Activated gamma-delta T cell treated with Interleukin-2 at 50 U/mL for 16 hours (primary cell): ENCODE measurements at places on chromosomes 2 and 18.

DNA sequence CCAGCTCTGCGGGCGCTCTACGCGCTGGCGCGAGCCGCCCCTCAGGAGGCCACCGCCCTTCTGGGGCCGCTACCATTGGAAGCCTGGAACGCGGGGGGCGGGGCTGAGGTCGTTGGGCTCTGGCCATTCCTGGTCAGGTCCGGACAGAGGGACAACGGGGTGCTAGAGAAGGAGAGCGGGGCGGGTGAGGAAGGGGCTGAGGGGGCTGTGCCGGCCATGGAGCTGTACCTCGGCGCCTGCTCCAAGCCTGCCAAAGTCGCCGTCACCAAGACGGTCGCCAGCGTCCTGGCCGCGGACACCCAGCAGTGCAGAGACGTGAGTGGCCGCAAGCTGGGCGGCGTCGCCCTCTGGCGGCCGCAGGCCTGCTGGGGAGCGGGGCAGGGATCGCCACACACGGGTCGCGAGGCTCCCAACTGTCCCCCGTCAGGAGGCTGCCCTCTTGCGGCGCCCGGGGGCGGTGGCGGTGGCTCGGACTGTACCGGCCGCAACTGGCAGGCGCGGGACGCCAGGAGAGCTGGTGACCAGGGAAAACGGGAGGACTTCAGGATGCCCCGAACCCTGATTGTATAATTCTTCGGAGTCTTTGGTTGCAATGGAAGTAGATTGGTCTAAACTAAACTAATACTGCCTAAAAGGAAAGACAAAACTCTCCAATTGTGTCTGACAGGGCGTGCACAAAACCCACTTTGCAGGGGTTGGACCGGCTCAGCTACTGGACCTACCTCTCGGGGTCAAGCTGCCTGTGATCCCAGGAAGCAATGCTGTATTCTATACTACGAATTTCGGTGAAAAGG, at the start of gene FSIP2:
Gene FSIP2, plus strand, starts transcription at position 126 of the 794 bp plus-strand sequence. Its CDS starts 91 bp downstream, at position 217.
- no peak for DNase-seq

- DNase-seq: no peak
Measured at GRCh38 chr2:21317131-21317530, 193.4 kb downstream of the TDRD15 start.

- DNase-seq: no peak
Measured at GRCh38 chr2:222608081-222608480, 47.8 kb downstream of the FARSB start.

- no peak for DNase-seq
Measured at GRCh38 chr2:135843671-135844070, 6.7 kb upstream of the LCT start.

DNA sequence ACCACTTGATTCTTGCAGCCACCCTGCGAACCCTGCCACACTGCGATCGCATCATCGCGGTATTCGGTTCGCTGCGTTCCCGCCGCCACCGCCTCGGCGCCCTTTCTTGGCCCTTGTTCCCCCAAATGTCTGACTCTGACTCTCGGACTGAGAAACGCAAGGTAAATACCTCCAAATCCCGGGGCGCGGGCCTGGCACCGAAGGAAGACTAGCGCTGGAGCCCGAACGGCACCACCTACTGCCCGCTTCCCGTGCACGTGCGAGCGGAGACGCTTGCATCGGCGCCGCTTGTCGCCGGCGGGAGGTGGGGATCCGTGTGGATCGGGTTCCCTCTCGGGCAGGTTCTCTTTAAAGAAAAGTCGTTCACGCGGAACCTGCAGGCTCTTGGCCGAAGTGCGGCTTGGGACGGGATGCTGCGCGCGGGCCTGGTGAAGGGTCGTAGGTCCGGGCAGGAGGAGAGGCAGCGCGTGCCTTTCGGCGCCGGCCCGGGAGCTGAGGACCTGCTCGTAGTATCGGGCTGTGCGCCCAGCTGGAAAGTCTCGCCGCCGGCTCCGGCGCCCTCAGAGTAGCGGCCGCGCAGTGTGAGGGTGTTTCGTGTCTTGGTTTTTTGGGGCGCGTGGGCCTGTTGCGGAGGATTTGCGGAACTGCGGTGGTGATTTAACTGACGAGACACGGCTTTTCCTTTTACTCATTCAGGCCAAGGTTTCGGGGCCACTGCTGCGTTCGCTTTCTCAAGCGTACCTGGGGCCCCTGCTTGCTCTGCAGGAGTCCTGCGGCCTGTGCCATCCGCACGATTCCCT, 514 bp downstream of the BCL2L11 start:
- DNase-seq: peak; percentile 36

GRCh38 chr2:157771234-157771633, 104.9 kb downstream of the ACVR1 start:
- DNase-seq: no peak

DNA sequence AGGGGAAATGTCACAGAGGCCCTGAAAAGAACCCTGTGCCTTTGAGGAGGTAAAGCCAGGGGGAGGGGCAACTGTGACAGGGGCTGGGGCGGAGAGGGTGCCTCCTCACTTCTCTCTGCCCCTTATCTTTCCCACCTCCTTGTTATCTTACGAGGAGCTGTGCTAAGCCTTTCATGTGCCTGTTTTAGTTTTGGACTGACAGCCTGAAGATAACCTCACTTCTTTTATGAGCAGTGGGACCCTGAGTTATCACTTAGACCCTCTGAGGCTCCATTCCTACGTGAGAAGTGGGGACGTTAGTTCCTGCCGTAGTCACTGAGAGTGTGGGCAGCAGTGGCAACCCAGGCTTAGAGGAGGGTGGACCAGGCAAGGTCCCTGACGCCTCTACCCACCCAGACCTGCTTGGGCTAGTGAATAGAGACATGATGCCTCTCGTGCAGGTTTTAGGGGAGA, 39.5 kb upstream of the LBH start:
- DNase-seq: no peak

DNA sequence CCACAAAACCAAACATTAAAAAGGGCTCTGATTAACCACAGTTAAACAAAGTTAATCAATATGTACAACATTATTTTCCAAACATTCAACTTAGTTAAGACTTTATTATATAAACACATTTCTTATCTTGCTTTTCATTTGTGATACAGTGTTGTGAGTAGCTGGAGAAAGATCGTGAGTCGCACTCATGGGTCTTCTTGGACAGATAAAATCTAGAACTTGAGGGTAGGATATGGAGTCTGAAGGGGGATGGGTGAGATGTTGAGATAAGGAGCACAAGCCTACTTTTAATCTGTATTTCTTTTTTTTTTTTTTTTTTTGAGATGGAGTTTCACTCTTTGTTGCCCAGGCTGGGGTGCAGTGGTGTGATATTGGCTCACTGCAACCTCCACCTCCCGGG, 22.6 kb upstream of the TMEM214 start:
- DNase-seq: no peak

DNA sequence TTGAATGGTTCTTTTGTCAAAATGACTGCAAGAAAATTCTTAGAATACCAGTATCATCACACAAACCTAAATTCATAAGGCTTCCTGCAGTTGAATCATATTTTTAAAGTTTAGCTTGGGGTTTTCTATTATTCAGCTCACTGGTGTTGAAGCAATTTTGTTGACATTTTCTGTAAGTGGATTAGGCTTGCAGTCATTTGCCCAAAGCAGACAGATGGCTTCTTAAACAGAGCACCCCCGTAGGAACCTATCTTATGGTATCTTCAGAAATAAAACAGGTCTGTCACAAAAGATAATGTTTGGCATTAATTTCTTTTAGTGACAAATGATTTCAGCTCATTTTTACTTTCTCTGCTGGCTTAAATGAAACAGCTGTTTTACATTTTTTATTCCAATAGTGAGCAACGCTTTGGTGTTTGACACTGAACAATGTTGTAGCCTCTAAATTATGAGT, 331.1 kb downstream of the PLCL1 start:
- no peak for DNase-seq

DNA sequence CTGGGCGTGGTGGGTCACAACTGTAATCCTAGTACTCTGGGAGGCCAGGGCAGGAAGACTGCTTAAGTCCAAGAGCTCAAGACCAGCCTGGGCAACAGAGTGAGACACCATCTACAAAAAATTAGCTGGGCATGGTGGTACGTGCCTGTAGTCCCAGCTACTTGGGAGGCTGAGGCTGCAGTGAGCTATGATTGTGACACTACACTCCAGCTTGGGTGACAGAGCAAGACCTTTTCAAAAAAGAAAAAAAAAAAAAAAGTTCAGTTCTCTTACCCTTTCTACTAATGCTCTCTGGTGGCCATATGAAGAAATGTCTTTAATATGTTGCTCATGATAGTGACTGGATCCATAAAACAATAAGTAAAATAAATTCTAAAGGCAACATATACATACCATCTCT, 14.9 kb downstream of the TYW5 start:
- no peak for DNase-seq

DNA sequence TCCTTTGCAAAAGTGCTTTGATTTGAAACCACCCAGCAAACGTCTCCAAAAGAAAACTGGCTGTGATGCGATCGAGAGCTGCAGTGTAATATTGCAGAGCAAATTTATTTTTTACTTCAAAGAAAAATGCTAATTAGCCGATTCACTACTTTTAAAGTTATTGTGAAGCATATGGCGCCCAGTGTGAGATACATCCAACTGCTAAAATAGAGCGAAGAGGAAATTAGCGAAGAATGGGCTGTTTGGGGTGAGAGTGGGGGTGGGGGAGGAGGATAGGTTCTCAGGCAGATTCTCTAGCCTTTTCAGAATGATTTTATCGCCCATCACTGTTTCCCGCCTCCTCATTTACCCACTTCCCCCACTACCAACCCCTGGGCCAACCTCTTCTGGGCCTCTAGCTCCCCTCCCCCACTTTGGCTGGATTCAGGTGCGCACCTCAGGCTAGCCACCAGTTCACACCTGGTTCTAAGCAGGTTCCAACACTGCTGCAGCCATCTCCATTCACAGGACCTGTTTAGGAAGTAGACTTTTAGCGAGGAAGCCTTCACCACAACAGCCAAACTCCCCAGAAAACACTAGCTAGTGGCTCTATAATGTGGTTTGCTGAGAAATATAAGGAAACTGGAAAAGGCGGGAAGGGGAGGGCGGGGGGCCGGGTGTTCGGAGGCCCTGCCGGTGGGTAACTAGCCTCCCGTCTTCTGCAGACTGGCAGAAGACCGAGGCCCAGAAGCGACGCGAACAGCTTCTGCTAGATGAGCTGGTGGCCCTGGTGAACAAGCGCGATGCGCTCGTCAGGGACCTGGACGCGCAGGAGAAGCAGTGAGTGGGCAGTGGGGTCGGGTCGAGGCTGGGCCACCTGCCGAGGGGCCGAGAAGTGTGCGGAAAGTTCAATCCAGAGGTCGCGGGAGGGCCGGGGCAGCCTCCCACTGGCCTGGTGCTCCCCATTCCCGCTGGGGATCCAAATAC, 6.0 kb upstream of the OTX1 start:
- no peak for DNase-seq

DNA sequence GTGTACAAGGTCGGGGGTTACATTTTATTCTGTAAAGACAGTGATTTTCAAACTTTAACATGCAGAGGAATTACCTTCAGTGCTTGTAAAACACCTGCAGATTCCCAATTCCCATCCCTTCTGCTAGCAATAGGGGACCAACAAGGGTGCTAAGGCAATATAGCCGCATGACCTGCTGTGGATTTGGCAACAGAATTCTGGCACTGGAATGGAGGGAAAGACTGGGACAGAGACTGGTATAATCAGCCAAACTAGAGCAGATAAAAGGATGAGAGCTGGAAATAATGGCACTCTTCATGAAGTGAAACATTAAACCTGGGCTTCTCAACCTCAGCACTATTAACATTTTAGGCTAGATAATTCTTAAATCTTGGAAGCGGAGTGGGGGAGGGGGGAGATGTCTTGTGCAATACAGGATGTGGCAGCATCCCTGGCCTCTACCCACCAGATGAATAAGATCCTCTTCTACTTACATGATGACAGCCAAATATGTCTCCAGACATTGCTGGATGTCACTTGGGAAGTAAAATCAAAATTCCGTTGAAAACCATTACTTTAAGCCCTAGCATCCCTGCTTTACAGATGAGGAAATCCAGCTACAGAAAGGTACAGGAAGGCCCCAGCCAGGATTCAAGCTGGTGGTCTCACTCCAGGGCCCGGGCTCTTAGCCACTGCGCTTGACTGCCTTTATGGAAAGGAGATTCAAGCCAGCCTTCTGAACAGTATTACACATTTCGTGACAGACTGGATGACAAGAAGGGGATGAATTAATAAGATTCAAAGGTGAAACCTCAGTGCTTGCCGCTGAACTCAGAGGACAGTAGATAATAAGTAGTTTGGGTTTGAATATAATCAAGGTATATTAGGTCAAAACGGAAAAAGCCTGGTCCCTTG, 1.7 kb downstream of the EVA1A start:
- DNase-seq: no peak

DNA sequence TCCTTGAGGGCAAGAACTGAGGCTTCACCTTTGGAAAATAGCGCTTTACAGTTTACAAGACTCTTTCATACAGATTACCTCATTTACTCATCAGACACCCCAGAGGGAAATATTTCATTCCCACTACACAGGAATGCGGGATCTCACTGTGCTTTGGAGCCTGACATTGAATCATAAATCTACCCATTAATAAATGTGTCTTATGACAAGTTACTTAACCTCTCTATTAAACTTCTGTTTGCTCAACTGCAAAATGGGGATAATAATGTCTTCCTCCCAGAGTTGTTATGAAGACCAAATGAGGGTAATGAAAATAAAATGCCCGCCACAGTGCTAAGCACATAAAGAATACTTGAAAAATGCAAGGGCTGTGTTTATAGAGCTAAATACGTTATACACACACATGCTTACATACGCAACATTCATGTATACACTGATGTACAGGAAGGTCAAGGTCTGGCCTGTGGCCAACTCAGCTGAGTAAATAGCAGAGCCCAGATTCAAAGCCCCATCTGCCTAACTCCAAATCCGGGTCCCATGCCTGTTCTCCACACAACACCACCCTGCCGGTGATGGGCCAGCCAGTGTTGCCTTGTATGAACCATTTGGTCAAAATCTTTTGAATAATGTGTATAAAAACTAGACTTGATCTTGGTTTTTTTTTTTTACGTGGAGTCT, 77.8 kb upstream of the STPG4 start:
- no peak for DNase-seq

GRCh38 chr2:238999291-238999741, 151.4 kb downstream of the TWIST2 start:
- DNase-seq: no peak

DNA sequence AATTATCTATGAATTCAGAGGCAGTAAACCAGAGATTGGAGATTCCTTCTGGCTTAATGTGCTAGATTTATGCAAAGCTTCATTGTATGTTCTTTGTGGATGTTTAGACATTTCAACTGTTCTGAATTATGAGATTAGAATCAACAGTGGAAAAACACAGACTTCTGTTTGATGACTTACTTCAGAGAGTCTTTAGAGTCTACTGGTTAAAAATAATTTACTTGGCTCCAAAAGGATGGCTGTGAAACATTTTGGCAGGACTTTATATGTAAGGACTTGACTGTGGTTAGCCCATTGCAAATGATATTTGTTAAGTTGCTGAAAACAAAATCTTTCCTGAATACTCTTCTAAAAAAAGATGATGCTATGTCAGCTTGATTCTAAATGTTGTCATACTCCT, 25.5 kb upstream of the LRRC30 start:
- DNase-seq: no peak
